ENCODE measurements at places on chromosomes 2 and 18.

DNA sequence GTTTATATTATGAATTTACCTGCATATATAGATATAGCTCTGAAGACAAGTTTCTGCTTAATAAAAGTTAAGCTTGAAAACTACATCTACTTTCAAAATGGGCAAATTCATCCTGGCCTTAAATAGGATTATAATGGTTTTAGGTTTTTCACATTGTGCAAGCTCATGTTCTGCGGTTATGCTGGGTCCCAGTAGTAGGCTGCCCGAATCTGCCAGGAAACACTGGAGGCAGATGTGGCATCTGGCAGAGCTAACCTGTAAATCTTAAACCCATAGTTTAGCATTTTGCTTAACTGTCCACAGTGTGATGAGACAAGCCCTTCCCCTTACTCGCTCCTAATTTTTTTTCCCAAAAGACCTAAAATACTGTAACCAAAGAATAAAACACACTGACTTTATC is 234.2 kb downstream of the TCF4 start:
- DNase-seq, result no peak

- DNase-seq, result peak; percentile 22
Measured at GRCh38 chr2:9206991-9207640, 504 bp downstream of the ASAP2 start.

GRCh38 chr2:225013425-225014365 is 28.6 kb downstream of the DOCK10 start:
- DNase-seq, result no peak

- DNase-seq, result no peak
Measured at GRCh38 chr2:73414696-73415095, 29.1 kb downstream of the ALMS1 start.

DNA sequence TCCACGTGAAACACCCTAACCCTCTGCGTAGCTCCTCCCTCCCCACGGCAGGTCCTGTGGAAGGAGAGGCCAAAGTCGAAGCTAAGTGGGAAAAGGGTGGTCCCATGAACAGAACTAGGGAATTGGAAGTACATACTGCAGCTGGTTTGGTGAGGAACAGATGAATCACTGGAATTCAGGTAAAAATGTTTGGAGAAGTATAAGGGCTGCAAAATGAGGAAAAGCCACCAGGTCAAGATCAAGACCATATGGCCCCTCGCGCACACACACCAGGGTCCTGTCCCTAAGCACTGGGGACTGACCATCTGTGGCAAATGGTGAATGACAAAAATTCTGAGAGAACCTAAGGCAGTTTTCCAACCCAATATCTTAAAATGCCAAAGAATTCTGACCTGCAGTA is 3.1 kb downstream of the PARD6G start:
- DNase-seq, result no peak

- no peak for DNase-seq
Measured at GRCh38 chr2:203533676-203534591, 1.2 kb downstream of the RAPH1 start.

- no peak for DNase-seq
Measured at GRCh38 chr2:40559175-40559574, 107.3 kb upstream of the SLC8A1 start.

DNA sequence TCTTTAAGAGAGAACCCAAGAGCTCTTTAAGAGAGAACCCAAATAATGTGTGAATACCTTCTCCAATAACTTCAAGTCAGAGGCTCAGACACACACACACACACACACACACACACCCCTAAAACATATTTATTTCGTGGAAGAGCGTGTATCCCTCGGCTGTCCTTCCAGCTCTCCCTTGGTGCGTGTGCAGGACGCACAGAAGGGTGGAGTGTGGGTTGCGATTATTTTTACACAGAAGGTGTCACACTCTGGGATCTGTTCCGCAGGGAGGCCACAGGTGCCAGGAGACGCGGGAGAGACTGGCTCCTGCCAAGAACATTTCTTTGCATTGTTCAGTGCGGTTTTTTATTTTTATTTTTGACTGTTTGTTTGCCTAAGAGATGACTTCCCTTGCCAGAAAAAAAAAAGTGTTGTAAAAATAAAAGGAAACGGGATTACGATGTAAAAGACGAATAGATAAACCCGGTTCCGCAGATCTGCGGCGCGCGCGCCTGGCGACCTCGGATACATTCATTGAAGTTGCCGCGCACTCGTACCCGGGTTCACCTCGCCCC is 47.3 kb upstream of the ATP6V1B1 start:
- DNase-seq, result no peak

DNA sequence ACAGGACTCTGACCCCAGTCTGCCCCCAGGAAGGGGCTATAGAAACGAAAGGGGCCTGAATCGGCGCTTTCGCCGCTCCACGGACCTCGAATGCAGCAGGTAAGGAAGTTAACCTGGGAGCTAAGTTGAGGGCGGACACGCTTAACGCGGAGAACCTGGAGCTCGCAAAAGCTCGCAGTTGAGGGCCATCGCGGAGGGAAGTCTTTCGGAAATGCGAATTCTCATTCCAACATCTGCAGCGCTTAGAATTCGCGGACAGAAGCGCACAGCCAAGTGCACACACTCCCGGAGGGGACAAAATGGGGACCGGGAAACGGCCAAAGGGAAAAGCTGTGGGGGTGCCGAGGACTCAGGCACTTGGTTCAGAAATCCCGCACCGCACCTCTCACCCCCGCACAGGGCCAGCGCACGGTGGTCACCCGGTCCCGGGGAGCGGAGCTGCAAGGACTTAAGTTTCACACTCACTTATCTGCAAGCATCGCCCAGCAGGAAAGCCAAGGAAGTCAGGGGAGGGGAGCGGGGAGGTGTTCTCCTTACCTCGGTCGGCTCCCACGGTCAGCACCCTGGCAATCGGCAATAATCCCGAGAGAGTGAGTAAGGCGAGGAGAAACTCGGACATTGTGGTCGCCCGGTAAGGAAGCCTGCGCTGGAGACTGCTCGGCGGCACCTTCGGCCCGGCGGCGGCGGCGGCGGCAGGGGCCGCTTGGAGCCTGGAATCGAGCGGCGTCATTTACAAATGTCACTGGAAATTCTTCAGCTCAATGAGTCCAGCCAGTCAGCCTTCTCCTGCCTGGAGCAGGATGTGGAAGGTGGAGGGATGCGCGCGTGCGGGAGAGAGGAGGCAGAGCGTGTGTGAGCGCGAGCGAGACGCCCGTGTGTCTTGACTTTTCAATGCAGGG is 456 bp downstream of the LRP1B start:
- peak; percentile 63 for DNase-seq

GRCh38 chr2:217731805-217732204 is 271.0 kb downstream of the TNS1 start:
- DNase-seq, result no peak

DNA sequence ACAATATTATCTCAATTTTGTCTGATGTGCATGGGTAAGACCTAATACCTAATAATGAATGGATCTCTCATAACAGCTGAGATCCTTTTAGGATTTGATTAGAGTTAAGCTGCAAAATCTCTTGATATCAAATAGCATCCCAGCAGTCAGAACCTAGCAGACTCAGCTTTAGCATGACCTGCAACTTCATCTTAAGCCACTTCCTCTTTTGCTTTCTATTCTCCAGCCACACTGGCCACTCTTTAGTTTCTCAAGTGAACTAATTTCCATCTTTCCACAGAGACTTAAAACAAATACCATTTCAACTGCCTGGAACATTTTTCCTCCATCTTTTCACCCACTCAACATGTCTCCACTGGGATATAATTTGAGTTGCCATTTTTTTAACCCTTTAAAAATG is 1251.6 kb upstream of the ZEB2 start:
- no peak for DNase-seq

GRCh38 chr2:55565613-55566012 is 46.1 kb downstream of the CFAP36 start:
- no peak for DNase-seq

DNA sequence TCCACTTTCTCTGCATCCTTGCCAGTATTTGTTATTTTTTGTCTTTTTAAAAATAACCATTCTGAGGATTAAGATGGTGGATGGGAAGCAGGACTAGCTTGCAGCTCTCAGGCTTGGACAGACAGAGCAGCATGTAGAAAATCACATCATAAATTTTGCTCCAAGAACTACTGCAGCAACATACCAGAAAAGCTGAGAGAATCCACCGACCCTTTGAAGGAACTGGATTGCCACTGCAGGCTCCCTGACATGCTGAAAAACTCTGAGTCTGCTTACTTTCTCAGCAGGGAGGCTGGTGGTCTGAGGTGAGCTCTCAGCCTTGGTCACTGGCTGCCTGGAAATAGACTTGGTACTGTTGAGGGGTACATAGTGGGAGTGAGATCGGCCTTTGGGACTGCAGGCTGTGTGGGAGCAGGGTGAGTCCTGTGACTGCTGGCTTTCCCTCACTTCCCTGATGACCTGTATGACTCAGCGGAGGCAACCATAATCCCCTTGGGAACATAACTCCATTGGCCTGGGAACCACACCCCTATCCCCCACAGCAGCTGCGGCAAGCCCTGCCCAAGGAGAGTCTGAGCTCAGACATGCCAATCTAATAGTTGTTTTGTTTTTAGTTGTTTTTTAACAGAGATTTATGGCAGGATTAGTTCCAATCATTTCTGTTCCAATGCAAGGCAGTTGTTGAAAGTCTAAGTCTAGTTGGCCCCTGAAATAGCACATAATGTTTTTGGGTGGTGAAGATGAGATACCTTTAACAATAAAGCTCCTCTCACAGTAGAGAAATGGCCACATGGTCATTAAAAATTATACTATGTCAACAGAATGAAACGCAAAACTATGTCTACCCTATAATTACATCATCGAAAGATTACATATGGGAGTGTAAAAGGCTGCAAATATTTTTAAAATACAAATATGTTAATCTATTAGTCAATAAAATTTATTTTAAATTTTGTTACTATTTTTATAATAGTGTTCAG is 414.2 kb upstream of the CHAC2 start:
- DNase-seq, result no peak

GRCh38 chr2:37645362-37645761 is 26.1 kb downstream of the CDC42EP3 start:
- DNase-seq, result no peak

All from prostate gland (tissue), 2 donors.